ENCODE measurements at places on chromosomes 11 and 22.

- DNase-seq, result no peak
These were observed 1.1 kb upstream of the ABCG4 start for GRCh38 chr11:119147604-119148333.

DNA sequence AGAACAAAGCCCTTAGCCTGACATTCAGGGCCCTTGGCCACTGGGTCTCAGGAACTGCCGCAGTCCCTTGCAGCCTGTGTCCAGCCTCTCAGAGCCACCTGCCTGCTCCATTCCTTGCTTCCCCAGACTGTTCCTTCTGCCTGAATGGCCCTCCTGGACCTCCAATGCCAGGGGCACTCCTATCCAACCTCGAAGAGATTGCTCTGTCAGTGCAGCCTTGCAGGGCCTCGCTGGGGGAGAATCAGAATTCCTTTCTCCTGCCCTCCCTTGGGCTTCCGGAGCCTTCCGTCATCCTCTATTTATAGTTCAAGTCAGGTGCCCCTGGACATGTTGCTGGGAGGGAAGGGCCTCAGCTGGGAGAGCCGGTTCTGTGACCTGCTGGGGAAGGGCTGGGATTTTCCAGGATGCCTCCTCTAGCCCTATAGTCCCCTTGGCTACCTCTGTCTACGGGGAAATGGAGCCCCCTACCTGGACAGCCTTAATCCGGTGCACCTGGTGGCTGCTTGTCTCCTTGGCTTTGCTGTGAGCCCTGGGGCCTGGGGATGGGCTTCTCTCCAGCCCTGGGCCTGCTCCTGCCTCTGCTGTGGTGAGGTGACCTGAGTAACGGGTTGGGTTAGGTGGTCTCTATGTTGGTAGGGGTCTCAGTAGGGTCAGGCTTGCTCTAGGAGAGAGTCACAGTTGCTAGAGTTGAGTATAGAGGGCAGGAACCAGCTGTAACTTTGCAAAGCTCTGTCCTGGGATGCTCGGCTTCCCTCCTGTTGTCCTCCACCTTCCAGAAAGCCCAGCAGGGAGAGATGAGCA lies 45.9 kb upstream of the SYT7 start:
- DNase-seq, result no peak

- DNase-seq, result no peak
These were observed 813.0 kb downstream of the LUZP2 start for GRCh38 chr11:25309818-25310217.

DNA sequence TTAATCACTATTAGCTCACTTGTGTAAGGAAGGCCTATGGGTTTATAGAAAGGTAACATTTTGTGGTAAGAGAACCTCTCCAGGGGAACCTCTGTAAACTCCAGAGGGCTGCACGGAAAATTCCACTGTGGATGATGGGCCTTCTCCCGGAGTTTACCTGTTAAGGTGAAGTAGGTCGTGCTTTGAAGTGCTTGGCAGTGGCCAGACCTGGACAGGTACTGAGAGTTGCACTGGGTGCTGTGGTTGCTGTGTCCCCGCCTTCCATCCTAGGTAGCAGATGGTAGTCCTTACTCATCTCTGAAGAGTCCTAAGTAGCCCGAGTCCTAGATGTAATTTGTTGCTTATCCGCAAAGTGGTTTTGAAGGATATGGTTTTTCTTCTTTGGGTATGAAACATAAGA lies 133.4 kb downstream of the TEAD1 start:
- no peak for DNase-seq

GRCh38 chr11:69253028-69253427 lies 40.9 kb upstream of the MYEOV start:
- DNase-seq, result no peak

GRCh38 chr22:31474743-31475142 lies 14.9 kb downstream of the EIF4ENIF1 start:
- peak; percentile 32 for DNase-seq
